CMK (cell line): ENCODE measurements at places on chromosomes 2 and 18.

DNA sequence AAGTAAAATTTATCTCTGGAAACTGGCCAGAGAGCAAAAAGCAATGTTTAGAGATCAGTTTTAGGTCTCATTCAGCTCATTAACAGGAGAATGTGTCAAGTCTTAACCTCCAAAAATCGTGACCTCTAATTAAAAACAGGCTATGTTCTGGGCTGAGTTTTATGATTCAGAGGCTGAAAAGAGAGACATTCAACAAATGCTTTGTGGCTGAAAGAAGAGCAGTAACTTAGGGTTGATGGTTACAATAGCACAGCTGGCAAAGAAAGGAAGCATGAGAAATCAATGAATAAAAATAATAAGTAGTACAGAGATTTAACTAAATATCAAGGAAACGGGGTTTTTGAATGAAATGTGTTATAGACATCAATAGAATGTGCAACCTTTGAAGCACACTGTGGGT lies 13.1 kb downstream of the TGIF1 start:
- no peak for DNase-seq

GRCh38 chr2:69243652-69244051 lies 143.4 kb downstream of the GFPT1 start:
- no peak for DNase-seq

- no peak for DNase-seq
Measured at GRCh38 chr2:235126768-235127167, 175.0 kb downstream of the SH3BP4 start.

DNA sequence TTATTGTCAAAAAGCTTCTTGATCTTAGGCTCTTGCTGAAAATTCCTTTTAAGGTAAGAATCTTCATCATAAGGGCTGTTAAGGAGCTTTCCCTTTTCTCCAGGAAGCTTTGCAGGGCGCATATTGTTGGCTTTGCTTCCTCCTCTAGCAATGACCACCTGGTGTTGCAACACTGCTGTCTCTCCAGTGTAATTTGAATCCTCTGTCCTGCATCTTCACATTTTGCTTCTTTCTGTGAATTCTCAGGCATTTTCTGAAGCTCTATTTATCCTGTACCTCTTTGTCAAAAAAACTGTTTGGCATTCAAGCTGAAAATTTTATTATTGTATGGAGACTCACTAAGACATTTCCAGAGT lies 533.1 kb upstream of the CHAC2 start:
- DNase-seq, result no peak

DNA sequence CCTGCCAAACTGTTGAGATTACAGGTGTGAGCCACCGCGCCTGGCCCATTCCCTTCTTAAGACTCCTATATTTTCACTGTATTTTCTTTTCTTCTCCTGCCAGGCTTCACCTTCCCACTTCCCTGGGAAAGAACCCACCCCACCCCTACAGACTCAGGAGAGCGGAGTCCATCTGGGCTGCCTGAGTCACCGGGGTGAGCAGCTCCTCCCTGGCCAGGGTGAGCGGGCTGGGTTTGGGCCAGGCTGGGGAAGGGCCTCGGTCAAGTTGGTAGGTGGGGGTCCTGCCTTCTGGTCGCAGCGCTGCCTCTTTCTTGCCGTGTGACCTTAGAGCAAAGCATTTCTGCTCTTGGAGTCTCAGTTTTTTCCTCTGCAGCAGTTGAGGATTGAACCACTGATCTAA lies 2.1 kb upstream of the GAREM2 start:
- DNase-seq, result no peak

DNA sequence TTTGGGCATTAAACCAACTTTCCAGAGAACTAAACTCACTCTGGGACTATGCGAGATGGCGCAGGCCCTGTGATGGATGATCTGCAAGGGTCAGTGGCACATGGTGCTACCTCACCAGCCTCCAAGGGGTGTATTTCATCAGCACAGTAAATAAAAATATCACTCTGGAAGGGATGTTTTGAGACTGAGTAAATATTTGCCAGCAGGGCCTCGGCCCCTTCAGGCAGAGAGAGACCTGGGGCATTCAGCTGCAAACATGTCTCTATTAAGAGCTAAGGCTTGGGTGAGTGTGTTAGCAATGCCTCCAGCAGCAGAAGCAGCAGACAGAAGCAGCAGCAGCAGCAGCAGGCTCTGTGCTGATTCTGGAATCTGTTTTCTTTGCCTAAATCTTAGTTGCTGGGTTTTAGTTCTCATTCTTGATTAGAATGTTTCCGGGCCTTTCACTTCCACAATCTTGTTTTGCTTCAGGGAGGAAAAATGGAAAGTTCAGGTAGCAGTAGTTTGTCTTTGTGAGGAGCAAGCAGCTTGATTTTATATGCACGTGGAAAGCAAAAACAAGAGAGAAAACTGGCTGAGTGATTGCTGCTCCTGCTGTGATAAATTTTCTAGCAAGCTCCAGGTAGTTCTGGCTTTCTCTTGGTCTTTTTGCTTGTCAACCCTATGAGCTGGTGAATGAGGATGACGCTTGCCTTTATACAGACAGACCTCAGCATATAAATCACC lies 18.6 kb downstream of the ADCYAP1 start:
- no peak for DNase-seq

DNA sequence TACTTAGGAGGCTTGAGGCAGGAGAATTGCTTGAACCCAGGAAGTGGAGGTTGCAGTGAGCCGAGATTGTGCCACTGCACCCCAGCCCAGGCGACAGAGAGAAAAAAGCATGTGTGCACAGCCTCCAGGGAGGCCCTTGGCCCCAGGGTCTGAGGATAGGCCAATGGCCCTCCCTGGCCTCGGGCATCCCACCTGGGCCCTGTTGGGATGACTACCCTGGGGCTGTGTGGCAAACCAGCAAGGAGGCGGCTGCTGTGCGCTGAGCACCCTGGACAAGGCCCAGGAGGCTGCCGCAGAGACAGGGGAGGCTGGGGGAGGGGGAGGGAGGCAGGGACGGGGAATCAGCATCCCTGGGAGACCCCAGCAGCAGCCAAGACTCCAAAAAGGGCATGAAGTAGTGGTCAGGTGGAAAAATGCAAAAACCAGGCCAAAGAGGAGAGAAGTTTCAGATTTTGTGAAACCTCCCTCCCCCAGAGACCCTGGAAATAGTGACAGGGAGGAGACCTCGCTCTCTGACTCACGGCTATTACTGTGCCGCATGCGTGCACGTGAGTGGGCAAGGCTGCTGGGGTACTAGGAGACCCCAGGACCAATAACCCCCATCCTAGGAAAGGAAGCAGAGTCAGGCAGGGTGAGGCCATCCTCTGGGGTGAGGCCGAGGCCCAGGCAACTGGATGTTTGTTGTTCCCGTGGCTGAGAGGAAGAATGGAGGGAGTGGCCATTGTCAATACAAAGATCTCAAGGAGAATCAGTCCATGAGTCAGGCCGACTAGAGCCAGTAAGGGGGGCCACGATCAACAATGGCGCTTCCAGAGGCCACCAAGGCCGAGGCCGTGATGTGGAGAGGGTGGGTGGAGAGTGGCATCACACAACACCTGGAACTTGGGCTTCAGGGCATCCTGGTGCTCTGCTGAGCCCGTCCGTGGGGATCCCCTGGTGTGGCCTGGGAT lies 16.0 kb upstream of the B3GNT7 start:
- DNase-seq, result no peak

DNA sequence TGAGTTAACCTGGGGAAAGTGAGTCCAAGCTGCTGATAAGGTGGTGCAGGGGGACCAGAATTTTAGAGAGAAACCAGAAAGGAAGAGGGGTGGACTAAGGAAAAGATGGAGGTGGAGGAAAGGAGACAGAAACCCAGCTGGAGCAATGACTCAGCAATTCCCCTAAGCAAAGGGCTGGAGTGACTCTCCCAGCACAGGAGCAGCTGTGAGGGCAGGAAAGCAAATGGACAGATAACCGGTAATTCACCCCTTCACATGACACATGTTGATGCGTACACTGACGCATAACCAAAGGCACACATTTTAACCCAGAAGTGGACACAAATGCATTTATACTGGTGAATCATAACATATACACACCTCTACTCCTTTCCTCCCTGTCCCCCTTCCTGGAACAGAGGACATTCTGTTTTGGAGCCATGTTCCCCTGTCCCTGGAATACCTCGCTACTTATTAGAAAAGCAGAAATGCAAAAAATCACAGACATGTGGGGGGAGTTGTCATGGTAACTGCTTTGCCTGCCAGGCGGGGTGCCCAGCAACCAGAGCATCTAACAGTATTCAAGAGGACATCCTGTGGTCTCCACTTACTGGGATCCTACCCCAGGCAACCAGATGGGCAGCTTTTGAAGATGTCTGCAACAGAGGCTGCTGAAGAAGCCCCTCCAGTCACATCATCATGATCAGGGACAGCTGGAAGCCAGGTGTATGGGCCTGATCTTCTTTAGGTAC lies 4.7 kb downstream of the CDK5R2 start:
- no peak for DNase-seq

DNA sequence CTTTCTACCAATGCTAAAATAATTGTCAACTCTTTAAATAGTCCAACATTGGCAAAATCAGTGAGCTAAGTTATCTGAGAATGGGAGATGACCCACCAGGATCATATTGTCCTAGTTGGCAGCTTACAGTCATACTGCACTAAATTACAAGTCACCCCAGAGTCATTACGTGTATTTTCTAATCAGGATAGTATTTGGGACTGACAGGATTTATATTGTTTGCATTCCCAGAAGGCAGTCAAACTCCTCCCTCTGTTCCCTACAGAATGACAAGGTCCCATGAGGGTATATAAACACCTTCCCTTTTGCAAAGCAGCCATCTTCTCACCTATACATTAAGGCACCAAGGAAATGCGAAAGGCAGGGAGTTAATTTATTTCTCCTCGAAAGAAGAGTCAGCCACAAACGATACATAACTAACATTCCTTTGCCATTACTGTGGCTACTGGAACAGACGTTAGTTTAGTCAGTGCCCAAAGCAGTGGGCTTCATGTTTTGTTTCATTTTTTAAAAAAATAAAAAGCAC lies 125.3 kb downstream of the ANTXR1 start:
- no peak for DNase-seq

DNA sequence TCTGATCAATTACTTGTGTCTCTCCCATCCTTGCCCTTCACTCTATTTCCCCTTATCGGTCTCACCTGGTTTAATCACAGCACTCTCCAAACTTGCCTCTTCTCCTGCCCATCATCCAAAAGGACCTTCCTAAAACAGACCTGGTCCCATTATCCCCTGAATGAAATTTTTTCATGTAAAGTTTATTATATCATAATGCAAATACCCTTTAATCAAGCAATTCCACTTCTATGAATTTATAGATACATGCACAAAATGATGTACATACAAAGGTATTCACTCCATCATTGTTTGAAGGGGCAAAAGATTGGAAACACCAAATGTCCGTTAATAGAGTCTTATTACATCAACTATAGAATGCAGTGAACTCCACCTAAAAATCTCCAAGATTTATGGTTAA lies 88.1 kb upstream of the PKDCC start:
- no peak for DNase-seq

- no peak for DNase-seq
Measured at GRCh38 chr2:108910011-108910431, 79.0 kb downstream of the EDAR start.

DNA sequence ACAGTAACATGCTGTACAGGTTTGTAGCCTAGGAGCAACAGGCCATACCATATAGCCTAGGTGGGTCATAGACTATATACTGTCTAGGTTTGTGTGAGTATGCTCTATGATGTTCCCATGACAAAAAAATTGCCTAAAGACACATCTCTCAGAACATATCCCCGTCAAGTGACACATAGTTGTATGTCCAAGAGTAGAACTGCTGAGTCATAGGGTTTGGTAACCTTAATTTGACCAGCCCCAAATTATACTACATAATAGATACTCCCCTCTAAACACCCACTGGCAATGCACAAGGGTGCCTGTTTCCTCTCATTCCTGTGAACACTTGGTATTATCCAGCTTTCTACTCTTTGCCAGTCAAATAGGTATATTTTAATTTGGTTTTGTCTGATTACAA lies 161.6 kb downstream of the LCLAT1 start:
- DNase-seq, result no peak

DNA sequence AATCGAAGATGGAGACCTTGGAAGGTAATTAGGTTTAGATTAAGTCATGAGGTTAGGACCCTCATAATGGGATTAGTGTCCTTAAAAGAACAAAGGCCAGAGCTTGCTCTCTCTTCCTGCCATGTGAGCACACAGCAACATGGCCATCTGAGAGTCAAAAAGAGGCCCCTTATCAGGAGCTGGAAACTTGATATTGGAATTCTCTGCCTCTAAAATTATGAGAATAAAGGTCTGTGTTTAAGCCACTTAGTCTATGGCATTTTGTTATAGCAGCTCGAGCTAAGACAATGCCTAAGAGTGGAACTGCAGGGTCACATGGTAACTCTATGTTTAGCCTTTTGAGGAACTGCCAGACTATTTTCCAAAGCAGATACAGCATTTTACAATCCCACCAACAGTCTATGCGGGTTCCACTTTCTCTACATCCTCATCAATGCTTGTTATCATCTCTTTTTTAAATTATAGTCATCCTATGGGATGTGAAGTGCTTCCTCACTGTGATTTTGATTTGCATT lies 42.4 kb downstream of the THADA start:
- no peak for DNase-seq

- DNase-seq, result no peak
Measured at GRCh38 chr2:17605696-17606095, 65.2 kb downstream of the VSNL1 start.

DNA sequence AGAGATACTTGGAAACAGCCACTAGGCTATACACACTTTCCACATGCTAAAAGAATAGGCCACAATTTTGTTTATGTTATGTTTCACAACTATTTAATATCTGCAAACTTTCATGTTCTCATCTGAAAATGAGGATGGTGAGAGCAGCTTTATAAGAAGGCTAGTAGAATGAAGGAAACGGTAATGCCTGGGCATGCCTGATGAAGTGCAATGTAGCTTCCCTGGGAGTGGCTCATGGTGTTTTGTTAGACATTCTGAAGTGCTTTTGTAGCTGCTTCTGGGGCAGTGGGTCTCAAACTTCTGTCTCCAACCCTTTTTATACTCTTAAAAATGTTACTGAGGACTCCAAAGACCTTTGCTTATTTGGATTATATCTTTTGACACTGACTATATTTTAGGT lies 193.3 kb upstream of the VWC2L start:
- no peak for DNase-seq

GRCh38 chr2:25424426-25425028 lies 82.8 kb upstream of the DNMT3A start:
- DNase-seq, result no peak

DNA sequence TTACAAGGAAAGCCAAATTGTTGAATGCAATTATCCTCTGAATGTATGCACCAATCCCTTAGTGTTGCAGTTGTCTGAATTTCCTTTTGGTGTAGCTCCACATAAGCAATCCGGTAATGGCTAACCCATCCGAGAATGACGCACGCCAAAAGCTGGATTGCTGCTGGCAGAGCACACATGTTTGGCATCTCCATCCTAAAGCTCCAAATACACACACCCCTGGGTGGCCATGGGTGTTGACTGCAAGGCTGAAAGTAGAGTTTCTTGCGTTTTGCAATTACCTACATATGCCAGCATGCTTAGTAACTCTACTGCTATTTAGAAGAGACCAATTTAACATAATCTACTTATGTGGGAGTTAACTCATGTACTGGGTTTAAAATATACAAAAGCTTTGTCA lies 53.1 kb downstream of the KCTD1 start:
- DNase-seq, result no peak
